ENCODE measurements at places on chromosomes 5 and 9.

GRCh38 chr9:13181652-13182051 is 97.8 kb downstream of the MPDZ start:
- DNase-seq: no peak

- DNase-seq: no peak
Observed at GRCh38 chr9:109264877-109265587, 55.8 kb downstream of the EPB41L4B start.

GRCh38 chr5:56088967-56089829 is 94.4 kb upstream of the IL6ST start:
- DNase-seq: no peak

- no peak for DNase-seq
Observed at GRCh38 chr5:148825716-148826052, 727 bp upstream of the ADRB2 start.

DNA sequence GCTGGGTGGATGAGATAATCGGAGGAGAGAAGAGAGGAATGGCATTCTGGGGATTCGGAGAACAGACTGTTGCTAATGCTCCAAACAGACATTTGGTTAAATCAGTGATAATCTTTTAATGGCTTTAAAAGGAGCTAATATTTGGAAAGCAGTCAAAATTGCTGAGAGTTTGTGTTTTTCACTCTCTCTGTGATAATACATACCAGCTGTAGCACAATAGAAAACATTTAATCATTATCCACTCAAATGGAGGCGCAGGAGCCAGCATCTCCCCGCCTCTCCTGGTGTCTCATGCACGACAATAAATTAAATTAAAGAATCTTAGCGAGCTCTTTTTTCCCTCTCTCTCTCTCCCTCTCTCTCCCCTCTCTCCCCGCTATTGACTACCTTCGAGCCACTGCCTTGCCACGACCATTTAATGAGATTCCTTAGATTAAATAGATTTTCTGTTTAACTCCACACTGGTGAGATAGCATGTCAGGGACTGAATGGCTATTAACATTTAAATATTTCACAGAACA is 268.6 kb upstream of the MVB12B start:
- DNase-seq: no peak

DNA sequence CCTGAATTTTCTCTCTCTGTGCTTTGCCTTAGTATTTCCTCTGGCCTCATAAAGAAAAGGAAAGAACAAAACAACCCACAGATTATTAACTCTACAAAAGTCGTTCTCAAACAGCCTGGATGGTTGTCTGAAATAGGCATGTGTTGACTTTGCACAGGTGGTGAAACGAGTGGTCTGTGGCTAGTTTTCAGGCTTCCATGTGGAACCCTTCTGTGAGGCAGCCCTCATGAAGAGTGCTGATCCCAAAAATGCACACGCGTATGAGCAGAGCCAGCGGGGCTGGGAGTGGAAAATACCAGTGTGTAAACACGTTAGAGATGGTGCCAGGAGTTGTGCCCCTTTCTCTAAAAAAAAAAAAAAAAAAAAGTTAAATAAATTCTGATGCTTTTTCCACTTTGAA is 4.9 kb upstream of the PSAT1 start:
- DNase-seq: no peak

DNA sequence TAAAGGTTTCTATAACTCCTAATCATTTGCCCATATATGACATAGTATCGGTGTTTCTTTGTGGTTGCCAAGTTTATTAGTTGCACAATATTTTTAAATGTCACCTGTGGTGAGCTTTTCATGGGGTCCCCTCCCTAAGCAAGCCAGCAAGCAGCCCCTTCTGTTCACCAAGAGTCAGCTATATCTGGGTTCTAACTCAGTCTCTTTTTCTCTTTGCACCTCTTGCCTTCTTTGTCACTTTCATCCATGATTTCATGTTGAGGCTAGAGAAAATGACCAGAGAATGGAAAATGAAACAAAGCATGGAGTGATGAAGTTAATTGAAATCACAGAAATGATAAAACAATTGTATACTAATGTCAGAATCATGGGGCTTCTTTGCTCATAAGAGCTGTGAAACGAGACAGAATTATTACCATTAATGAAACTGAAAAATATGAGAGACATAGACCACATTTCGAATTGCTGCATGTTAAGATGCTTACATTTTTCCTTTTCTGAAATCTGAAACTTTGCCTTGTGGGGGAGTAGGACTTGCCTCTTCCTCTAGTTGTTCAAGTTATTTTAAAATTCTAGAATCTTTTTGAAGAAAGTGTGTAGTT is 75.7 kb downstream of the CAMK4 start:
- no peak for DNase-seq

DNA sequence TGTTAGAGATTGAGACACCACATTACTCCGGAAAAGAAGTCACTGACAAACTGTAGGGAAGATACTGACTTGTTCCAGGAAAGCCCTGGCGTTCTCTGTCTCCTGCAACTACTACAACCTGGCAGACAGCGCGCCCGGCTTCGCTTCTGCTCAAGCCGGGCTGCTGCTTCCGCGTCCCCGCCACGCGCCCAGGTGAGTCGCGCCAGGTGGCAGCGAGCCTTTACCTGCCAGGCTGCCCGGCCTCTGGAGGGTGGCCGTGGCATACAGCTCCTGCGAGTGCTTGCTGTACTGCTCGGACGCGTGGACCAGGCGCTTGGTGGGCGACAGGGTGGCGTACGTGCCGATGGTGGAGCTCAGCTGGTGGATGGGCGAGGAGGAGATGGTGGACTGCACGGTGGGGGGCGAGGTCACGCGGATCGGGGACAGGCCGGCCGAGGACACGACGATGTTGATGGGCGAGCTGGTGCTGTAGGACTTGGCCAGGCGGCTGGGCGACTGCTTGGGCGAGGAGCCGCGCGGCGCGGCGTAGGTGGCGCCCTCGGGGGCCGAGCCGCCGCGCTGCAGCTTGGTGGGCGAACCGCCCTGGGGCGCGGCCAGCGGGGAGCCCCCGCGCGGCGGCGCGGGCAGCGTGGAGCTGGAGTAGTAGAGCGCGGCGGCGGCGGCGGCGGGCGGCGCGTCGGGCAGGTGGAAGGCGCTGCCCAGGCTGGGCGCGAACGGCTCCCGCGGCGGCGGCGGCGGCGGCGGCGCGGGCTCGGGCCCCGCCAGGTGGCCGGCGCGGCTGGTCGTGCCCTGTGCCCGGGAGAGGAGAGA is 519.6 kb downstream of the CTNND2 start:
- no peak for DNase-seq

- DNase-seq: no peak
Observed at GRCh38 chr9:20331095-20331685, 291.1 kb downstream of the MLLT3 start.

GRCh38 chr5:95076395-95077185 is 208.3 kb downstream of the MCTP1 start:
- no peak for DNase-seq

DNA sequence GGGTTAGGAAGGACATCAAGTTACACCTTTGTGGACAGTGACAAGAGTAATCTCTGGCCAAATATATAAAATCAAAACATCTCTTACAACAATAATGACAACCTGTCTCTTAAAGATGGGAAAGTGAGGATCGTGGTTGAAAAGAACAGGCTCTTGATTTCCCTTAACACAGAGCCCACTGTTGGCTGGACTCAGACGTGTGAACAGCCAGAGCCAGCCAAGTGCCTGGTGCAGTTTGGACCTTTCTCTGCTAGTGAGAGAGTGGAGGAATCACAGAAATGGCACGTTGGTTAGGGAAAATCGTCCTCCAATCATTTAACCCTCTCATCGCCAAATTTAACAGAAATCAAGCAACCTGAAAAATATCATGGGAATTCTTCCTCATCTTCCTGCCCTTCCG is 131.3 kb downstream of the GNA14 start:
- no peak for DNase-seq

GRCh38 chr5:112512901-112513300 is 93.8 kb upstream of the EPB41L4A start:
- DNase-seq: no peak

GRCh38 chr9:137267933-137268355 is 9.6 kb upstream of the TOR4A start:
- no peak for DNase-seq

GRCh38 chr9:83166372-83166771 is 103.4 kb upstream of the RASEF start:
- DNase-seq: no peak

- no peak for DNase-seq
Observed at GRCh38 chr5:124462751-124463150, 283.7 kb downstream of the ZNF608 start.

- DNase-seq: no peak
Observed at GRCh38 chr9:34993502-34994259, 4.1 kb downstream of the DNAJB5 start.

DNA sequence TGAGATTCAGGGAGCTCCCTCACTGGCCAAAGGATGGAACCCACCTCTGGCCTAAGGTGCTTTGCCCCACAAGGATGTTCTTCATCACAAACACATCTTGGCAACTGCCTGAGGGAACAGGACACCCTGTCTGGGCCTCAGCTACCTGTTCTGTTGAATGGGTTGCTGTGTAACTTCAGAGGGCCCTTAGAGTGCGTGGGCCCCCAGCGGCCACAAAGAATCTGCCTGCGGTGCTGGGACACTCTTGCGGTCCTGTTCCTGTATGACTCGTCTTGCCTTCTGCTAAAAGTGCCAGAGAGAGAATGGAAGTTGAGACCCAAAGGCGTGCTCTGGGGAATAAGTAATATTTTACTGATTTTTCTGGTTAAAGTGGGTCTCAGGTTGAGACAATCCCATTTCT is 14.1 kb upstream of the RPL26L1 start:
- no peak for DNase-seq

DNA sequence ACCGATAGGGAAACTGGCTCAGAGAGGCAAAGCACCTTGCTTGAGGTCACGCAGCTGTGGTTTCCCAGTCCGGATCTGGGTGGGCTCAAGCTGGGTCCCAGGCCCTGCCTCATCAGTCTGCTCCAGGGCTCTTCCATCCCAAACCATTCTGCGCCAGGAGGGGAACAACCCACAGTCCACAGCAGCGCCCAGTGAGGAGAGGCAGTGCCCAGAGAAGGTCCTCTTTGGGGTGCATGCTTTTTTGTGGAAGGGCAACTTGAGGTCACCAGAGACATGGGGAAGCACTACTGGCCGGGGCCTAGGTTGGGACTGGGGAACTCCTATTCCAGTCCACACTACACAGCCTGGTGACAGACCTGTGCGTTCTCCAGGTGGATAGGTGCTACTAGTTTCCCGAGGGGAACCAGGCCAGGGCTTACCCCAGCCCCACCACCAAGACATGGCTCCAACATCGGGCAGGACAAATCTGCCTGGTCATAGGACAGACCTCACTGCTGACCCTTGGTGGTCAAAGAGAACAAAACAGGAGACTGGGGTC is 62.5 kb upstream of the RNF130 start:
- DNase-seq: no peak

- no peak for DNase-seq
Observed at GRCh38 chr5:93887678-93888077, 146.3 kb upstream of the POU5F2 start.

GRCh38 chr5:55187370-55187769 is 14.4 kb upstream of the CDC20B start:
- DNase-seq: no peak

- no peak for DNase-seq
Observed at GRCh38 chr9:73170185-73170957, 18.7 kb downstream of the ANXA1 start.

DNA sequence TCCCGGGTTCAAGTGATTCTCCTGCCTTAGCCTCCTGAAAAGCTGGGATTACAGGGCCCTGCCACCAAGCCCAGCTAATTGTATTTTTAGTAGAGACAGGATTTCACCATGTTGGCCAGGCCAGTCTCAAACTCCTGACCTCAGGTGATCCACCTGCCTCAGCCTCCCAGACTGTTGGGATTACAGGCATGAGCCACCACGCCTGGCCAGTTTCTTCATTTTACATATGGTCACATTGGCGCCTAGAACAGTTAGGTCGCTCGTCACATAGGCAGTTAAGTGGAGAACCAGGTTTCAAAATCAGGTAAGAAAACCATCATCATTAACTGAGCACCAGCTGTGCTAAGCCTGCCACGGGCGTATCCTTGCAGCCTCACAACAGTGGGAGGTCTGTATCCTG is 36.1 kb downstream of the OLFML2A start:
- no peak for DNase-seq

DNA sequence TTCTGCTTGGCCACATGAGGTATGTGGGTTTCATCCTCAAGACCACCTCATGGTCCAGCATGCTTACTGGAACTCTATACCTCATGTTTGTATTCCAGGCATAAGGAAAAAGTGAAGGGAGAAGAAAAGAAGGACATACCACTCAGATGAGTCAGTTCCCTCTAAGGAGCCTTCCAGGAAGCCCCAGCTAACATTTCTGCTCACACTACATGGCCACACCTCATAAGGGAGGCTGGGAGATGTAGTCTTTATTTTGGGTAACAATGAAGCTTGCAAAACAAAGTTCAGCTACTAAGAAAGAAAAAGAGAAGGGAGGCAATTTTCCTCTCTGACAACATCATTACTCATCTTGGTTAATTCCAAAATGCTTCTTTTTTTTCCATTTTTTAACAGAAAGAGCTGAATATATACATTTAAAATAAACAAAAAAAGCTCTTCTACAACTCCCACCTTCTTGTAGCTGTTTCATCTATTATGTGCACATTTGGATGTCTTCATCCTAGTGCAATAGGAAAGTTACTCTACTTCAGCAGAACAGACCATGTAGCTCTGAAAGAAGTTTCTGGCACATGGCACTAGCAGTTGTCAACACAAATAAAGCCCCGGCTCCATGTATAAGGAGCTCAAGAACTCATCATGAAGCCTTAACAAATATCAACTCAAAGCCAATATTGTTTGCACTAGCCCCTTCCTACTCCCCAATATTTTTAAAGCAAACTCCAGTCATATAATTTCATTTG is 123.6 kb upstream of the CCDC112 start:
- no peak for DNase-seq

DNA sequence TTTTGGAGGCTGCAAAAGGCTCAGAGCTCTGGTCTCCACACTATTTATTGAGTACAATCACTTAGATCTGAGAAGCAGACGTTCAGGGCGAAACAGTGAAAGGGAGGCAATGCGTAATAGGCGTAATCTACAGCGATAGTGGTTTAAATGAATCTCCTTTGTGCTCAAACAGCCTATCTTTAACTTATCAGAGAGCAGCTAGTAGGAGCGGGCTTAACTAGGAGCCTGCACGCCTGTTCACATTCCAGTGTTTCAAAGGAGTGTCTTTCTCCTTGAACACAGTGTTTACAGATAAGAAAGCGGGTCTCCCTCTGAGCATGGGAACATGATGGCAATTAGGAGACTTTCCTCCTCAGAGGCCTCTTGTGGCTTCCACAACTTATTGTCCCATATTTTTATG is 49.4 kb downstream of the AP3B1 start:
- no peak for DNase-seq

DNA sequence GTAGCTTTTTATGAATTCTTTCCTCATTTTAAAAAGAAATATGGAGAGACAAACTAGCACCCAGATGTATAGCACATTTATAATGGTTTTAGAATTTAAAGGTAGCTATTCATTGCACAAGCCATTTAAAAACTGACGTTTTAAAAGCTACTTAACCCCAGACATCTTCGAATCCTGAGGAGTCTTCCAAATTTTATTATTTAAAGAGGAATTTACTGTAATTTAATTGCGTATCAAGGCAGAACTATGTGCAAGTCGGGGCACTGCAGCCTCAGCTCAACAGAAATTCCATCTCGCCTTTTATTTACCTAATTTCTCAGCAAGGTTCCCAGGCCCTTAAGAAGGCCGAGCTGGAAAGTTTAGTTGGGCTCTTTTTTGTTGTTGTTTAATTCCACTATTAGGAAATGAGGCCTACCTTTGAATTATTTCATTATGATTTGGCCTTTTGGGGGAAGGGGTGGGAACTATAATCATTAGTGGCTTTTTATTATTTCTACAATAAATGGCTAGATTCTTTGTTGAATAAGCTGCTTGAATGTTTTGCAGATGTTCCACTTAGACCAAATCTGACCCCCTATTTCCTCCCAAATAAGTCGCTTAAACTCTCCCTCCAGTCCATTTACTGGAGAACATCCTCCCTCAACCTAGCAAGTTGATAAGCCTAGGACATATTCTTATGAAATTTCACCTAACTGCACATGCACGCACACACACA is 20.2 kb downstream of the NR2F1 start:
- no peak for DNase-seq

Data from stimulated activated CD8-positive, alpha-beta memory T cell treated with anti-CD3 and anti-CD28 coated beads, Interleukin-7, amount 100 ng/mL, for 1 hour (primary cell).